ENCODE measurements at places on chromosomes 1 and 21. TPM values are rescaled to one million over a fixed set of nuclear protein-coding genes. Genes with fewer than 3 reads are reported as not detected.

Gene DISP3
- total RNA-seq = 0.16 TPM

Gene CFAP107
- total RNA-seq = not detected

Gene SPRR1A
- not detected for total RNA-seq

- peak; percentile 54 for DNase-seq
Observed at GRCh38 chr1:222928212-222928611, 113.4 kb downstream of the DISP1 start.

DNA sequence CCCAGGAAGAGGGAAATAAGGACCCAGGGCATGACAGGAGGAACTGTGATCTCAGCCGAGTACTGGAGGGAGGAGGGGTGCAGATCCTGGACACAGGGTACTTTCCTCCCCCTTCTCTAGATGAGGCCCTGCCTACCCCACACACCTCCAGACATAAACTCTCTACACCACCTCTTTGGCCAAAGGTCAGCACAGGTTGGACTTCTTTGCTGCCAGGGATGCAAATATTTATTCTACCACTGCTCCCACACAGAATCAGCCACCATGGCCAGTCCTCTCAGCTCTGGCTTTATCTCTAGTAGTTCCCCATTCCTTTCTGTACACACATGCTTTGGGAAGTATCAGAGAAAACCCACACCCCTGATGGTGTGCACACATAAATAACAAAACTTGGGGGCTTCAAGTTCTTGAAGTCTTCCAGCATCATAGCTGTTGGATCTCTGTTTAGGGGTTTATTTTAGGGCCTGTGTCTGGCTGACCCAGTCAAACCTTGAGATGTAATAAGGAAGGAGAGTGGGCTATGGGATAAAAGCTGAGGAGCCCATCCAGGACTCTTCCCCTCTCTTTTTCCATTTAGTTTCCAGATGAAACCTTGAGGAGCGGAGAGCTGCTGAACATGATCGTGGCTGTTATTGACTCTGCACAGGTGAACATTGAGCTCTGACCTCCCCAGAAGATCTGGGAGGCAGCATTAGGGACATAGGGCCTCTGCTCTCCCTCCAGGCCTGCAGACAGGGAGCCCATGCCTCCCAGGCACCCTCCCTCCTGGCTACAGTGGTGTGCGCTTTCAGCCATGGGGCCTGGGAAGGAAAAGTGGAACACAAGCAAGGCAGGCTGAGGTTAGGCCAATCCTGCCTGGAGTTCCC lies 6.7 kb upstream of the SLC27A3 start:
- DNase-seq = no peak

DNA sequence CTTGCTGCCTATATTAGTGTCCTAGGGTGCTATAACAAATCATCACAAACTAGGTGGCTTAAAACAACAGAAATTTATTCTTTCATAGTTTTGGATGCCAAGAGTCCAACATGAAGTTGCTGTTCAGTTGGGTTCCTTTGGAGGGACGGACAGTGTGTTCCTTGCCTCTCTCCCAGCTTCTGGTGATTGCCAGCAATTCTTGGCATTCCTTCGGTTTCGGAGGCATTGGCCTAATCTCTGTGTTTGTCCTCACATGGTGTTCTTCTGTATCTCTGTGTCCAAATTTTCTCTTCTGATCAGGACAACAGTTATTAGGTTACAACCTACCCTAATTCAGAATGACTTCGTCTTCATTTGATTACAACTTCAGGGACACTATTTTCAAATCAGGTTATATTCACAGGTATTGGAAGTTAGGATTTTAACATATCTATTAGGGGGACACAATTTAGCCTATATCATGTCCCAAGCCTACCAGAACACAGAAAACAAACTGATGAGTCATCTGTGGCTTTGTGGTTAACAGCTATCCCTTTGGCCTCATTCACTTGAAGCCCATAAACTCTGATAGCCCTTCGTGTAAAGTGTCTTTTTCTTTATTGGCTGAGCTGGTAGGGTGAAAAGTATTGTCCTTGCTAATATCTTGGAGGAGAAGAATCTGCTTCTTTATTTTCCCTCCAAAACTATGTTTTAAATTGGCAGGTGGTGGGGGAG lies 83.2 kb upstream of the PAPPA2 start:
- DNase-seq = no peak

GRCh38 chr1:29539971-29540370 lies 303.6 kb downstream of the PTPRU start:
- no peak for DNase-seq

DNA sequence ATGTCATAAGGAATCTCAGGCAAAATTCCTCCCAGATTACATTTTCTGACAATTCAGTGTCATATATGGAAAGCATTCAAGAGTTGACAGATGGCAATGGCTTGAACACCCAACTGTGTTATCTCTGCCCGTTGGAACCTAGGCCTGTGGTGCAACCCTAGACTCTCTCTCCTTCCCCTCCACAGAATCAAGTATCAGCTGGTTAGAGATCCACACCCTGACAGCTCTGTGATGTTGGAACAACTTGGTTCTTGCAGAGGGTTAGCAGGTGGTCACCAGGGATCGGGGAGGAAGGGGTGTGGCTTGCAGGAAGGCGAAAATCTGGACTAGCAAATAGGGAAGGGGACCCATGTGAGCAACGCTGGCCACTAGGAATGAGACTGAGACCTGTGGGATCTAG lies 26.3 kb downstream of the PCSK9 start:
- no peak for DNase-seq

DNA sequence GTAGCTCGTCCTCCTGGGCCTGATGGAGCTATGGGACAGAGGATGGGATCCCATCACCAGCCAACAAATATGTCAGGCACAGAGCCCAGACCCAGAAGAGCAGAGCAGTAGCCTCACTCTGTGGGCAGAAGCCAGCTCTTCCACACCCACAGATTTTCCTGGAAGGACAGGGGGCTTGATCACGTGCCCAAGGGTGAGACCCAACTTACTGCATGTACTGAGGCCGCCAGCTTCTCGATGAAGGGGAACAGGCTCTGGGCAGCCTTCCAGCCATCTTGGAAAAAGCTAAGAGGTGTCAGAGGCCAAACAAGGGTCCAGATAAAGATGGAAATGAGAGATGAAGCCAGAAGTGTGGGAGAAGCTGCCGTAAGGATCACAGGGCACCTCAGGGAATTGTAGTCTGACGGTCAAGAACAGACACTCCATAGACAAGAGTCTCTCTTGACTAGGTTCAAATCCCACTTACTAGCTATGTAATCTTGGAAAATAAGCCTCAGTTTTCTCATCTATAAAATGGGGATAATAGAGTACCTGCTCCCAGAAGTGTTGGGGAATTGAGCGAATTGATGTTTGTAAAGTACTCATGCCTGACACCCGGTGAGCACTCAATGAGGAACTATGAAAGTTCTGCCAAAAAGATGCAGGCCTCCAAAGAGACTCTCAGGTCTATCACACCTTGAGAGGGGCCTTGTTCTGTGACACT lies 17.0 kb upstream of the TCEA3 start:
- DNase-seq = no peak

GRCh38 chr1:169325117-169325516 lies 42.5 kb downstream of the NME7 start:
- no peak for DNase-seq

Data from MG63 (cell line).